ENCODE measurements at places on chromosomes 6 and 20.

DNA sequence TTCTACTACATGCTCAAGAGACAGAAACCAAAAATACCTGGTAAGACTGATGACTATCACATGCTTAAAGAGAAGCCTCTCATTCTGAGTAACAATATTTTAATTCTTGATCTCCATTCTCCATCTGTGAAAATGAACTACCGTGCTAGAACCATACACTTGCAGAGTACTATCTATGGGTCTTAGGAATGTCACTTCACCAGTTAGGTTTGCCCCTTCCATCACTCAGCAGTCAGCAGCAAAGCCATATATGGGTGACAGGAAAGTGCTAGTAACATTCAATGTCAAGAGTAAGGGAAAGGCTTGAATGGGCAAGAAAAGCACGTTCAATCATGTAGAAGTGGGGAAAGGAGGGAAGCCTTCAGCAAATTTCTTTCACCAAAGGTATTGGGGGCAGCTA lies 2.3 kb downstream of the DNAAF9 start:
- no peak for DNase-seq

GRCh38 chr20:38321959-38322598 lies 18.1 kb downstream of the BPI start:
- no peak for DNase-seq

DNA sequence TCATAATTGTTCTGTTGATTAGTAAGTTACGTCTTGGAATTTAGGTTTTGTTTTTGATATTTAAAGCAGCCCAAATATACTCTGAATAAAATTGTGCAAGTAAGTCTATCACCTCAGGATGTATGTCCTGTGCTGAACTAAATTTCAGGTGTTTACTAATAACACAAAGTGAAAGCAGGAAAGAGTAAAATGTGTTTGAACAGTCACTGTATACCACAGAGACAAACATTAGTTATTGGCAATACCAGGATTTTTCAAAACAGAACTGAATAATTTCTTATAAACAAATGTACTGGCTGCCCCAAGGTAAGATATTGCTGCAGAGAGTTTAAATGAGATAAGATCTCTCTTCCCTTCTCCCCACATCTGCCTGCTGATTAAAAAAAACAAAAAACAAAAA lies 404.7 kb upstream of the RUNX2 start:
- DNase-seq: no peak

DNA sequence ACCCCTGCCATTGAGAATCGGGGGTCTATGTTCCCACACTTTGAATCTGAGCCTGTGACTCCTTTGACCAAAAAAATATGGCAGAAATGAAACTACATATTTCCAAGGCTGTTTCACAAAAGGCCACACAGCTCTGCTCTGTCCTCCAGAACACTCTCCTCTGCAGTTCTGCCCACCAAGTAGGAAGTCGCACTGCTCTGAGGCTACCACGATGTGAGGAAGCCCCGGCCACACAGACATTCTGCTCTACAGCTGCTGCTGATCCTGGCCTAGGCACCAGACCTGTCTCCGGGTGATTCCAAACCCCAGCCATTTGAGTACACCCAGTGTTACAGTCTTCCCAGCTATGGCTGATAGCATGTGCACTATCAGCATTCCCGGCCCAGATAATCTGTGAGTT lies 85.1 kb downstream of the LYRM4 start:
- DNase-seq: no peak

GRCh38 chr6:112114577-112115223 lies 27.3 kb downstream of the FAM229B start:
- DNase-seq: no peak

- no peak for DNase-seq
Measured at GRCh38 chr6:137765059-137765458, 102.0 kb upstream of the TNFAIP3 start.

DNA sequence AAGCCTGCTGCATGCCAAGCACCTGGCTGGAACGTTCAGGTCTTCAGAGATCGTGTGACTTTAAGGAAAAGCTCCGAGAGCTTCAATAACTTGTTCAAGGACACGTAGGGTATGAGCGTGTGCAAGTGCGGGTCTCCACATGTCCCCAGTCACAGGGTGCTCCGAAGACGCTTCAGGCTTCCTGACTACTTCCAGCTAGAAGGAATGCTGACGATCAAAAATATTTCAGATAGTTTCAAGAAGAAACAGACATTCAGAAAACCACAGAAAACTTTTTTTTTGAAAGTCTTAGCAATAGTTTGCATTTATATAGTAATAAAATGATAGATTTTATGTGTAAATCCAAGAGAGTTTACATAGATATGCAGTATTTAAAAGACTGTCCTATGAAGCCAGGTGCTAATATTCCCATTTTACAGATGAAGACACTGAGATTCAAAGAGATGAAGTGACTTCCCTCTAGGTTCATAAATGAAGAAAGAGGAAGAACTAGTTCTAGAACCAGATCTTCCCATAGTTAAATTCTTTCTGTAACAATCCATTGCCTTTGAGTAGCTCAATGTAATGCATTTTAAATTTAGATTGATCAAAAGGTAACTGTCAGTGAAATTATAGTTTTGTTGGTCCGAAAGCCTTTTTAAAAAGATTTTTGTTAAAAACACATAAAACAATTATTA lies 247.6 kb downstream of the MYLK4 start:
- DNase-seq: no peak

- DNase-seq: no peak
Measured at GRCh38 chr20:42373049-42373448, 754.9 kb upstream of the CHD6 start.

GRCh38 chr6:155995281-155995680 lies 539.6 kb upstream of the NOX3 start:
- no peak for DNase-seq

GRCh38 chr20:62066339-62066982 lies 780 bp upstream of the TAF4 start:
- DNase-seq: peak; percentile 60

DNA sequence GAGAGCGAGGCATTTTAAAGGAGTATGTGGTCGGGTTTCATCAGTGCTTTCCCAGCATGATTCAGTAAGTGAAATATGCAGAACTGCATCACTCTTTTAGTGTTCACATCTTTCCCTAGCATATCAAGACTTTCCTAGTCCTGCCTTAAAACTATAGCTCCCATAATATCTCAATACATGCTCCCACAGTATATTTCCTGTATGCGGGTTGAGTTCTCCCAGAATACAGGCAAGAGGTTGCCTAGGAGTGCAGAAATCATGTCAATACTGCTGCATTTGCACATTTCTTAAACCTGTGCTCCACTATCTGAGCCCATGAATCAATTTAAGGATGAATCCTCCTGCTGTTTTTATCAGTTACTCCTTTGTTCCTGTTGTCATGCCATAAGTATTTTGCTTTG lies 386.6 kb upstream of the SLC35B3 start:
- no peak for DNase-seq

- DNase-seq: no peak
Measured at GRCh38 chr6:163397326-163397725, 17.2 kb upstream of the QKI start.

GRCh38 chr20:37430778-37431460 lies 85.0 kb downstream of the SRC start:
- no peak for DNase-seq

GRCh38 chr6:30061858-30062458 lies 893 bp downstream of the POLR1H start:
- DNase-seq: no peak

GRCh38 chr6:74128536-74128935 lies 432.5 kb downstream of the CD109 start:
- DNase-seq: no peak

DNA sequence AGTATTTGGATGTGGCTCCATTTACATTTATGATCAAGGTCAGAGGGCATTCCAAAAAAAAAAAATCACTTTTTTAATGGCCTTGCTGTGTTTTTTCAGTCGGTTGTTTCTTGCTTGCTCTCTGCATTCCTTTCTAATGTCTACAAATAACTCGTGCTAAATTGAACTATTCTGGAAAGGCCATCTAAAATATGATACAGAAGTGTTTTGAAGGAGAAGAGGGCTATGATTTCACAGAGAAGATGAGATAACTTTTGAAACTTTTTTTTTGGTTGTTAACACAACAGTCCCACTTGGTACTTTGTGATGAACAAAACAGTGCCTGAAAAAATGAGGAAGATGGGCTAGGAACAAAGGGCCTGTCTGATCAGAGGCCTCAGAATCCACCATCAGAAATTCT lies 156.1 kb upstream of the SMLR1 start:
- DNase-seq: no peak

DNA sequence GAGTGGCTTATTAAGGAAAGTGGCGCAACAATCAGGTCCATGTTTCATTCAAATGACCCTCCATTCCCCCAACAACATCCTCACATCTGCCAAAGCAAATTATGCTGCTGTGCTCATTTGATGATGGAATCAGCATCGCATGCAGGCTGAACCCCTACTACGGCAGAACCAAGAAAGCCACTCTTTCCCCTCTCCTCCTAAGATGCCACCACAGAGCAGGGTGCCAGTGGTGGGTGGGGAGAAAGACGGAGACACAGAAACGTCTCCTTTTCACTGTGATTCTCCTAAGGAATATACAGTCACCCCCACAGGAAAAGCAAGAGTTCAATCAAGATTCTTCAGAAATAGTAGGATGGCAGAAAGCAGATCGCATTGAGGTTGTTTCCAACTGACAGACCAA lies 17.1 kb downstream of the HEBP2 start:
- DNase-seq: no peak

- DNase-seq: no peak
Measured at GRCh38 chr20:31630187-31630790, 7.4 kb upstream of the COX4I2 start.

DNA sequence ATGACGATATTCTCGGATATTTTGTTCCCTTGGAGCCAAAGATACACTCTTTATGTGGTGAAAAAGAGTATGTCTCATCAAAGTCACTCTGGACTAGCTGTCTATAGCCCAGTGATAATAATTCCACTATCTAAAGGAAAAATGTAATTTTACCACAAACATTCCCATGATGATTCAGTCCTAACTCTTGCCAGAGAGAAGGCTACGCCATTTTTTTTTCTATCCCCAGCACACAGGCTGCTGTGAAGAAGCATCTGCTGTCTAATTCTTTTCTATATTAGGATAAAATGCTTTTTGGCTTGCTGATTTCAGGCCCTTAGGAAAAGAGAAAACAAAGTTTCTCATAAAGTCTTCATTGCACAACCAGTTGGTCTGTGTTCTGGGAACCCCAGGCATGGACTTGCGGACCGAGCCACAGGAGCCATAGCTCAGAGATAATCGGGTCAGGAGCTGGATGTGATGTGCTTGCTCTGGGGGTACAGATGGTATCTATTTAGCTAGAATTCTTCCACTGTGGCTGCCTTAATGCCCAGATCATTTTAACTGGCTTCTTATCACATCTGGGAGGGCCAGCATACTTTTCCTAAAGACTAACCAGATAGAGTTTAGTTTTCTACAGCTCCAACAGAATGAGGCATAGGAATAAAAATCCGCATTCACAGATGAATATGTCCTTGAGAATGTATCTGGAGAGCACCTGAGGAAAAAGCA lies 683.7 kb upstream of the ID4 start:
- no peak for DNase-seq

- DNase-seq: no peak
Measured at GRCh38 chr6:144194293-144194810, 44.0 kb downstream of the STX11 start.

- DNase-seq: no peak
Measured at GRCh38 chr6:139990856-139991465, 616.5 kb upstream of the CITED2 start.

DNA sequence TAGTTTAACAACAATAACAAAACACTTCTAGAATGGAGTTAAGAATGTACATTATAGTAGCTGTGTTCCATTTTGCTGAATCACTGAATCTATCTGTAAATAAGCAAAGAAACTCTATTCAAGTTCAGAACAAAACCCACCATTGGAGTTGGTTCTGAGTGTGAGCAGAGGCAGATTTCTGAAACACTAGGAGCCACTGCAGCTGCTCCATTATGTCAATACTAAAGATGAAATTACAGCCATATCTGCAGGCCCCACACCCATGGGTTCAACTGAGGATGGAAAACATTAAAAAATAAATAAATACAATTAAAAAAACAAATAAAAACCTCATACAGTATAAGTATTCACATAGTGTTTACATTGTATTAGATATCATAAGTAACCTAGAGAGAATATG lies 91.0 kb downstream of the REPS1 start:
- DNase-seq: no peak

DNA sequence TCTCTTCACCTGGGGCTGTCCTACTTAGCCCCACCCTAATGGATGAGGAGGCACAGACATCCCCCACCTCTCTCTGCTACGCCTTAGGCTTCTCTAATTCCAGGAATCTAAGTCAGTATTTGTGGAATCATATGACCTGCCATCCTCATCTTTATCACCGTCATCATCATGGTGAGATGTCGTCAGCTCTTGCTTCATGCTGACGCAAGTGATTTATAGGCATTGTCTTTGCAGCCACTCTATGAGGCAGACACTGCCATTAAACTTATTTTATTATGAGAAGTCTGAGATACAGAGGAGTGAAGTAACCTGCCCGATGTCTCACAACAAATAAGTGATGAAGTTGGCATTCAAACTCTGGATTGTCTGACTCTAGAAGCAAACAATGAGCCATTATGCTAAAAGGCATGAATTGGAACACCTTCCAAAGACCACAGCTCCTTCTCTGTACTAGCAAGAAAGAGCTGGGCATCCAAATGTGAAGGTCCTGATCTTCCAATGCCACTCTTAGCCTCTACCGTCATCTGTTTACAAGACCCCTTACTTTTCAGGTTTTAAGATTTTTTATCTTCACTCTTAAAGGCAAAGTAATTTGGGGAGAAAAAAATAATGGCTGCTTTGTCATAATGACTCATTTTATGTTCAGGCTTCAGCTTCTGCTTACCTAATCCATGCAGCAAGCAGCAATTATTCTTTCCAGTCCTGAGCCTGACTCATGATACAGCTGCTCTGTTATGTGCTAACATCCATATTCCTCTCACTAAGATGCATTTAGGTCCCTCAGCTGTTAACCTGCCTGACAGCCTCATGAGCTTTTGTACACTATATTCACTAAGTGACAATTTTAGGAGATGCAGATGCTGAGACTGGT lies 113.7 kb upstream of the BCLAF1 start:
- DNase-seq: no peak

GRCh38 chr6:31575335-31575901 lies at the start of gene TNF:
Gene TNF, plus strand, starts transcription at chr6:31575565. Its CDS starts 177 bp downstream, at chr6:31575742.
- peak; percentile 96 for DNase-seq

- no peak for DNase-seq
Measured at GRCh38 chr6:66210964-66211363, 503.9 kb upstream of the EYS start.

DNA sequence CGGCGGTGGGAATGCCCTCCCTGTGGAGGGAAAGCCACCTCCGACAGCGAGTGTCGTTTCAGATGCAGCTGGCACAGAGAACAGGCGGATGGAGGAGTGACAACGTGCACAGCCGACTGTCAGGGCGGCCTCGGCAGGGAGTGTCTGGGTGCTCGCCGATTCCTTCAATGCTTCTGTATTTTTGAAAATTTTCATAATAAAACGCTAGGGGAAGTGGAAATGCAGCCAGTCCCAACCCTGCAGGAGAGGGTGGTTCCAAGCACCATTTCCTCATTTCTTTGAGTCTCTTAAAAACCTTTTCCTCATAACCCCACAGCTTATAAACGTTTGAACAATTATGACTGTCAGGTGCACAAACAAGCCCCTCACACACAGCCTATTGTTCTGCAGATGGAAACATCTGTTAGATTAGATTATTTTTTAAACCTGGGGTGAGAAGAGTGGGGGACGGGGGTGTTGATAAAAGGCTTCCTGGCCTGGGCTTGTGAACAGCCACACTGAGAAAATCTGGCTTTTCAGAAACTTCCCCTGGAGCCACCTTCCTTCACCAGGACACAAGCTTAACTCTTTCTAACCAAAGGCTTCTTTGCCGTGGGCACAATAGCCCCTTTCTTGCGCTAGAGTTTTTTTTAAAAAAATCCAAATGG lies 228.9 kb downstream of the ANKRD60 start:
- no peak for DNase-seq
